T-helper 9 cell (primary cell): ENCODE measurements at places on chromosomes 13 and 19.

DNA sequence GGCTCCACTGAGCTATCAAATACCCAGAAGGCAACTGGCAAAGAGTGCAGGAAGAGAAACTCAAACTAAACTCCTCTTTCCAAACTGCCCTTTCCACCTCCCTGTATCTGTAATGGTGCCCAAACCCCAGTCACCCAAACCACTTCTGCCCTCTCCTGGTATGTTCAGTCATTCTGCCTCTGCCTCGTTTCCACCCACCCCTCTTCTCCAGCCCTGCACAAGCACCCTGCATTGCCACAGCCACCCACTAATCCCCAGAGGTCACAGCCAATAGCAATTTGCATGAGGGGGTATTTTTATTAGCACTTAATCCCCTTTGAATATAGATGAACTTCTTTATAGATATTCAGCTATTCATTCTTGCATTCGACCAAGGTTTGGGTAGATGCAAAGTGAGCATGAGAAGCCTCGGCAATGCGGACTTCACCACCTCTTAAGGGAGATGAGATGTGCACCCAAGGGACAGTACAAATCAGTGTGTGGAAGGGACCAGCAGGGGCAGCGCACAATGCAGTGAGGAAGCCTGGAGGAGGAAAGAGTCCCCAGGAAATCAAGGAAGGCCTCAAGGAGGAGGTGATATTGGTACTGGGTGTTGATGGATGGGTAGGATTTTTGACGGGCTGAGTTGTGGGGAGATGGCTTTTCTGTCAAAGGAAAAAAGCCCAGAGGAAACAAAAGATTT, 12.4 kb downstream of the TMEM272 start:
- DNase-seq, result peak; percentile 40

GRCh38 chr19:16773259-16773658, 53.6 kb downstream of the NWD1 start:
- DNase-seq, result no peak

GRCh38 chr13:60494296-60494695, 97.3 kb downstream of the TDRD3 start:
- no peak for DNase-seq

DNA sequence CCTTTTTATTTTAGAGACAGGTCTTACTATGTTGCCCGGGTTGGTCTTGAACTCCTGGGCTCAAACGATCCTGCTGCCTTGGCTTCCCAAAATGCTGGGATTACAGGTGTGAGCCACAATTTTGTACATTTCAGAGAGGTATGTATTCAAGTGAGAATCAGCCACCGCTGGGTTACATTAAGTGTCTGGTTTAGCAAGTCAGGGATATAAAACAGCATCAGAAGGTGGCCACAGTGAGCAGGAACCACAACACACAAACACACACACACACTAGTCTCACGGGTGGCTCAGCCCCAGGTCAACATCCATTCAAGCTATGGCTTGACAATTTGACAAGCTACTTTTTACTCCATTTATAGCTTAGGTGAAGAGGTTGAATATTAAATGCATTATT, 20.2 kb downstream of the KLK5 start:
- DNase-seq, result no peak

DNA sequence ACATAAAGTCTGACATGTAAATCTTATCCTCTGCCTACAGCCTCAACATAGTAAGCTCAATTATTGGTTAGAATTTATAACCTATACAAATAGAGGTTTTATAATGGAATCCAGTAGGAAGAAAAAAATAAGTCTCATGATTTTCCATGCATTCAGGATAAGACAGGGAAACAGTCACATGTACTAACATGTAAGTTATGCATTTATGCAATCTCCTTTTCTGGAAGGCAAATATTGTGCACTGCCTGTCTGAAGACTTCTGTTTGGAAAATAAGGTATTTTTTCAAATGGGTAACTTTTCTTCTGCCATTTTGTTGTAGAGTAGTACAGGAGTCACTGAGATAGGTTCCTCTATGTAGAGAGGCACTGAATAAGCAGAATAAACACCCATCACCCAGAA, 92.7 kb downstream of the NALCN start:
- no peak for DNase-seq

DNA sequence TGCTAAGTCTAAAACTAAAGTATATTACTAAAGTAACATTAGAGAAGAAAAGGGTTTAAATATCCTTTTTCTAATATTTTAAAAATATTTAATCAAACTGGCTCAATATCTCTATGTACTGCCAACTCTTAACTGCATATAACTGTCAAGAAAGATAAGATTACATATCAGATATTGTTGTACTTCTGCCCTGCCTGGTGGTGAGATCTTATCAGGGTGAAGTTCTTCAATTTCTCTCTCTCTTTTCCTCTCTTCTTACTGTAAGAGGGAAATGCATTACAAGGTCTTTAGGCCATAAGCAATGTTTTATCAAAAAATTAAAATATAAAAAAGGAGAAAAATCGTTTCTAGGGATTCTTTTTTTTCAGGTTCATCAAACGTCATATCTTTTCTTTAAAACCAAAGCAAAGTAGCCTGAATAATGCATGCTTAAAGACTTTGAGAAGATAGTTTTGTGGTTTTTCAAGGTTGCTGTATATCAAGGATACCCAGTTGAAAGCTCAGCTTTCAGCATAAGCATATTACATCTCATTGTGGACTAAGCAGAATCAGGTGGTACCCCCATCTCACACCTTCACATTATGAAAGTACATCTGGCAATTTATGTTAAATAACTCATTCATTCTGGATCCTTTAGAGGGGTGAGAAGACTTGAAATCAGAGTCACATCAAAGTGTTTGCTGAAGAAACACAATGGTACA, 1625.7 kb upstream of the SLC10A2 start:
- DNase-seq, result no peak

- DNase-seq, result no peak
Observed at GRCh38 chr13:64808704-64809103, 2421.4 kb downstream of the PCDH9 start.

GRCh38 chr13:113034451-113035212, 65.6 kb downstream of the MCF2L start:
- no peak for DNase-seq

GRCh38 chr13:81988567-81988966, 1647.6 kb upstream of the SPRY2 start:
- no peak for DNase-seq

GRCh38 chr19:46023311-46023779, 492 bp upstream of the PGLYRP1 start:
- no peak for DNase-seq

GRCh38 chr19:14051980-14052379, 9.9 kb downstream of the PALM3 start:
- DNase-seq, result no peak

- DNase-seq, result no peak
Observed at GRCh38 chr13:79056706-79057105, 349.3 kb downstream of the RBM26 start.

DNA sequence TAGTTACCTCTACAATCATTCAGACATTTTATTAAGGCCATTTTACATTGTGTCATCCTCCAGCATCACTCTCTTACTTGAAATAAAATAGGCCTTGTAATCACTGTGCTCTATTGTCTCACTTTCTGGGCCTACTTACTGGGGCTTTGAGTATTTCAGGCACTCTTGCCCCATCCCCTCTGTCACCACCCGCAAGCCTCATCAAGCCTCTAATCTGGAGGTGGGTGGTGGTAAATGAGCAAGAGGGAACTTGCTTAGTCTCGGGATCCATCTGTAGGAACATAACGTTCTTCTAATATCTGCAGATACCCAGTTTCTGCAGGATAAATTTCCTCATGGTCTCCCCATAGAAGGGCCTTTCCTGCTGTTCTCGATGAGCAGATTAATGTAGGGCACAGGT, 19.4 kb upstream of the GPR18 start:
- DNase-seq, result no peak

DNA sequence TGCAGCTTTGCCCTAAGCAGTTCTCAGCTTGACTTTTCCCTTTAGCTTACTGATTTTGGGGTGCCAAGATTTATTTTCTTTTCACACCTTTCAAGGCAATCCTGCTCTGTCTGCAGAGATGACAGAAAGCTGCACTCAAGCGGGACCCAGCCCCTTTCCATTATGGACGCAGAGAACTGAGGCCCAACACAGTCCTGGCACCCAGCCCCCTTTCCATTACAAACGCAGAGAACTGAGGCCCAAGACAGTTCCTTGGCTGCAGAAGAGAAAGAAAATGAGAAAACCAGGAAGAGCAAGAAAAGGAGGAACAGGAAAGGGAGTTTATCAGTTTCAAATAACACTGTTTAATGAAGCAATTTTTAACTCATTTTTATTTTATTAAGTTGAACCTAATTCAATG, 36.8 kb upstream of the ATP11A start:
- DNase-seq, result no peak

DNA sequence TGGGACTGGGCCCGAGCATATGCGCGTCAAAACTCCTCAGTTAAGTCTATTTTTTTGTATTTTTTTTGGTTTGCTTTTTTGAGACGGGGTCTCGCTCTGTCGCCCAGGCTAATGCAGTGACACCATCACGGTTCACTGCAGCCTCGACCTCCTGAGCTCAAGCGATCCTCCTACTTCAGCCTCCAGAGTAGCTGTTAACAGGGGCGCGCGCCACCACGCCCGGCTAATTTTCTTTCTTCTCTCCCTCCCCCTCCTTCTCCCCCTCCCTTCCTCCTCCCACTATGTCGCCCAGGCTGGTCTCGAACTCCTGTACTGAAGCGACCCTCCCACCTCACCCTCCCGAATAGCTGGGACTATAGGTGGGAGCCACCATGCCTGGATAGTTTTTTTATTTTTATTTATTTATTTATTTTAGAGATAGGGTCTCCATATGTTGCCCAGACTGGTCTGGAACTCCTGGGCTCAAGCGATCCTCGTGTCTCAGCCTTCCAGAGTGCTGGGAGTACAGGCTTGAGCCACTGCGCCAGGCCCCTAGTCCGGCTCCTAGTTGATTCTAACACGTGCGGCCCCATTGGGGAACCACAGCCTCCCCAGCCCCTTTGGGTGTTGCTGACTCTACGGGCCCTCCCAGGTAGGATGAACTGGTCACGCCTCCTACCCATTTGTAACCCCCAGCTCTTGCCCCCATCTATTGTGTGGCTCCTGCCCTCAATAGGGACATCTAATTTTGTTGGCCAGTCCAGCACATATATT, 806 bp upstream of the ZNF837 start:
- DNase-seq, result no peak

- DNase-seq, result no peak
Observed at GRCh38 chr13:28071424-28071823, 29.0 kb downstream of the FLT3 start.

DNA sequence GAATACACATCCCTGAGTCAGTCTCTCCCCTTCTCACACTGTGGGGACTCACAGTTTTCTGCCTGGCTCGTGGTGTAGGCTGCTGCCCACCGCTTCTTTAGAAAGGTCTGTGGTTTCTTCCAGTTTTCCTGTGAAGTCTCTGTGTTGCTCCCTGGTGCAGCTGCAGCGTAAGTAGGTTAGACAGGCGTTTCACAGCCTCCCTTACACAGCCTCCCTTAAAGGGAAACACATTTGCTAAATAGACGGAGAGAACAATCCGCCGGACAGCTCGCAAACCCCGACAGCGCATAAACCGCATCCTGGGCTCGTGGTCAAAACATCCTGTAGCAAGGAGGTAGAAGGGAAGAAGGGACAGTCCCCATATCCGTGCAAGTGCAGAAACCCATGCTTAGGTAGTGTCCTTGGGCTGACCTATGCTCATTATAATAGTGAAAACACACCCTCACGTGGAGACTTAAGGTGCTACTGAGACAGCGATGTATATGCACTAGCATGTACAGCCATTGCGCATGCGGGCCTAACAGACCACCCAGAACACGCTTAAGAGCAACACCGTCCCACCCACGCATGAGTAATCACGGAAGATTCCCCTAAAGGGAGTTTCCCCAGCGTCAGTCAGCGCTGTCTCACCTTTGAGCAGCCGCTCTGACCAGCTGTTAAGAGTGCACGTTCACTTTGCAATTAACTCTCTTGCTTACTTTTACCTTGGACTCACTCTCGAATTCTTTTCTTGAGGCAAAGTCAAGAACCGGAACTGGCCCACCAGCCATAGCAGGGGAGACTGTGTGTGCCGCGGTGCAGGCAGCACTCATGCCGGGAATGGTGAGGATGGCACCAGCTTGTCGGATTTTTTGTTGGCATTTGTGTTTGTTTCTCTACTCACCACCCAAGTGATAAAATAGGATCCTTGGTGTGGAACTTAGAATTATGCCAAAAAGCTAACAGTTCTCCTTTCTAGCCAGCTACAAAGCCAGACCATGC, 16.6 kb downstream of the SIGLEC8 start:
- peak; percentile 64 for DNase-seq

- no peak for DNase-seq
Observed at GRCh38 chr19:8457209-8457608, 12.4 kb downstream of the HNRNPM start.

DNA sequence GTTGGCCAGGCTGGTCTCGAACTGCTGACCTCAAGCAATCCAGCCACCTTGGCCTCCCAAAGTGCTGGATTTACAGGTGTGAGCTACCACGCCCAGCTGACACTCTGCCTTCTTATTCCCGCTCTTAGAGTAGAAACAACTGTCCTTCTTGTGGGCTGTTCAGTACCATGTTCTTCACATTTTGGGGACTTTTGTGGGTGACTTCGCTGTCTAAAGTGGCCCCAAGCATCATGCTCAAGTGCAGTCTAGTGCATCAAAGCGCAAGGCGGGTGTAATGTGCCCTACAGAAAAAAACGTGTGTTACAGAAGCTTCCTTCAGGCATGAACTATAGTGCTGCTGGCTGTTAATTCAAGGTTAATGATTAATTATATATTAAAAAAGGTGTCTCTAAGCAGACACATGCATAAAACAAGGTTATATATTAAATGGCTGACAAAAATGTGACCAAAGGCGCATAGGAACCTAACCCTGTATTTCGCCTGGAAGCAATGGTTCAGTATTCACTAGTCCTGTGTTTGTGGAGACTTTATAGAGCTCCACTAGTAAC, 38.3 kb downstream of the ABCC4 start:
- DNase-seq, result no peak
